Activated naive CD4-positive, alpha-beta T cell treated with Interleukin-2 at 50 U/mL for 16 hours (primary cell): ENCODE measurements at places on chromosomes 4 and X.

DNA sequence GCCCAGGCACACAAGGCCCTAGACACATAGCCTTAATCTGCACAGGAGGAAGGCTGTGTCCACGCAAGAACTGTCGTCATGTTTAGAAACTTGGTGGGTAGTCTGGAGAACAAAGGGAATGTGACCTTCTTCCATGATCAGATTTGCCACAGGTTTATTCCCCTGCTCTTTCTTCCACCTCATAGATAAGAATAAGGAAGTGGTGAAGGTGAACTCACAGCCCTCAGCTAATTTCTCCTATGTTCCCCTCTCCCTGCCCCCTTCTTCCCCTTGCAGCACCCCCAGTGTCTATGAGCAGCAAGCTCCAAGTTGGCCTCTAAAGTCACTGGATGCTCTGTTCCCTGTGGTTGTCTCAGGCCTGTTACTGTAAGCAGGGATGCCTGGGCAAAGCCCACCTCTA, 39.8 kb upstream of the LAS1L start:
- no peak for DNase-seq

DNA sequence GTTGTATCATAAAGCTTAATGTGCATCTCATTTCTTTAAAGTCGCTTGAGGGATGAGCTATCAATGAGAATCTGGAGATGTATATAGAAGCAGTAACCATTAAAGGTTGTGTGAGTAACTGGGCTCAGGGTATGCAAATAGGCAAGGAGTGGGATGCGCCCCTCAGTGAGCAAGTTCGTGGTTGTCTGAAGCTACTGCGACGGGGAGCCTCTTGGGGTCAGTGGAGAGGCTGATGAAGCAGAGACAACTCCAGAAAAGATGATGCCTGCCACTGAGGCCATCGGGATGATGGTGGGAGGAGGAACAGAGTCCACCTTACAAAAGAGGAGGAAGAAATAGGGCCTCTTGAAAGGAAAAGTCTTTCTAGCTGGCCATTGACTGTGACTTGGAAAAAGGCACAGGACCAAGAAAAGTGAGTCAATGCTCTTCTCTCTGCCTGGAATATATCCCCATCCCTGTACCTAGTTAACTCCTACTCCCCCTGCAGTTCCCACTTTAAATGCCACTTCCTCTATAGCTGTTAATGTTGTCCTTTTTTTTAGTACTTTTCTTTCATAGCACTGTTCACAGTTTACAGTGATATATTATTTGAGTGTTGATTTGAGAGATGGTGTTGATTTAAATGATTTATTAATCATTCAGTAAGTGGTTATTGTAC, 51.4 kb upstream of the LSM6 start:
- DNase-seq, result no peak

DNA sequence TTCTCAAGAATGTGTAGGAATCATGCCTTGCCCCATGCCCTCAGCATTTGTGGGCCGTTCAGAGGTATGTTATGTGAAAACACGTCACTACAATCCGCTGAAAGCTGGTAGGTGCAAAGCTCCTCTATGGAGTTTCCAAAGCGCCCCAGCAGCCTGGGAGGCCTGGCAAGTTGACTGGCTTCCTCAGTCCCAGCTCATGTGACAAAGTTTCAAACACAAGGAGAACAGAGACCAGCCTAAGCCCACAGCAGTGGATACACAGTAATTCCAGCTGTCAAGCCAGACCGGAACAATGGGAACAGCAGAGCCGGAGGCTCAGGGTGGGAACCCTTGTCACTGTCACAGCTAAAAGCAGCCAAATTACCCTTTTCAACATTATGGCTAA, 33.5 kb downstream of the NAT8L start:
- DNase-seq, result no peak

- no peak for DNase-seq
Measured at GRCh38 chr4:86600007-86600653, 6.0 kb downstream of the PTPN13 start.

- DNase-seq, result no peak
Measured at GRCh38 chr4:5923376-5923775, 30.5 kb upstream of the CRMP1 start.

DNA sequence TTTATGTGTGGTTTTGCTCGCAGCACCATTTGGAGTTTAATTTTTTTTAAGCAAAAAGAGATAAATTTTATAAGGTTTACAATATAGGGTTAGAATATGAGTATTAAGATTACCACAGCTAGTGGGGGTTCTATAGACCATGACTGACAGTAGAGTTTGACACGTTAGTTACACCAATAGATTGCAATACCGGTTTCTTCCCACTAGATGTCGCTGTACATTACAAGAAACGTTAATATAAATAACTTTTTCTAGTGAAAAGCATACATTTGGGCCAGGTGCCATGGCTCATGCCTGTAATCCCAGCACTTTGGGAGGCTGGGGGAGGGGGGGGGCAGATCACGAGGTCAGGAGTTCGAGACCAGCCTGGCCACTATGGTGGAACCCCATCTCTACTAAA, 433.6 kb downstream of the MAGEB5 start:
- no peak for DNase-seq

DNA sequence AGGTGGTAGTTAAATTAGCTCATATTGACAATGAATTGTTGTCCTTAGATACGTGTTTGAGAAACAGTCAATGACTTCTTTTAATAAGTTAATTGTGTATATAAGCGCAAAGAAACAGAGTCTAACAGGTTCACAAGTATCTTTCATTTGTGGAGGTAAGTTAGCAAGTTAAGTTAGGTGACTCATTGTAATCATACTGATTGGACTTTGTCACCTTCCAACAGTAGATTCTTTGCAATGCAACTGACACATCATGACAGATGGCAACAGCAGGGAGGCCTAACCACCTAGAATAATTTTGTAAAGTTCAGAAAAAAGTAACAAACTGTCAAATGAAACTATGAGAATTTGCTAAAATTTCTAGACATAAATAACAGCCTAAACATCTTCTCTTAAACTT, 207.6 kb upstream of the PITX2 start:
- no peak for DNase-seq

- no peak for DNase-seq
Measured at GRCh38 chr4:186167605-186168004, 23.8 kb upstream of the CYP4V2 start.

- DNase-seq, result peak; percentile 26
Measured at GRCh38 chrX:46381630-46382029, 163.6 kb downstream of the ZNF674 start.

DNA sequence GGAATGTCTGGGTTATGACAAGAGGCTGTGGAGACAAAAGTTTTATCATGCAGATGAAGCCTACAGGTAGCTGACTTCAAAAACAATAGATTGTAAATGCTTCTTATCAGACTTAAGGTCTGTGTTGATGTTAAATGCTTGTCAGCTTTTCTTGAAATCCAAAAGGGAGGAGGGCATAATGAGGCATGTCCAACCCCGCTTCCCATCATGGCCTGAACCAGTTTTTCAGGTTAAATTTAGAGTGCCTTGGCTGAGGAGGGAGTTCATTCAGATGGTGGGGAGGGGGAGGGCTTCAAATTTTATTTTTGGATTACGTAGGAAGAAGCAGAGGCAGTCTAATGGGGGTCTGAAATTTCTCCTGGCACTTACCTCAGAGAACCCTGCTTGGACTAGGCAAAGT, 207.7 kb upstream of the HDX start:
- no peak for DNase-seq

DNA sequence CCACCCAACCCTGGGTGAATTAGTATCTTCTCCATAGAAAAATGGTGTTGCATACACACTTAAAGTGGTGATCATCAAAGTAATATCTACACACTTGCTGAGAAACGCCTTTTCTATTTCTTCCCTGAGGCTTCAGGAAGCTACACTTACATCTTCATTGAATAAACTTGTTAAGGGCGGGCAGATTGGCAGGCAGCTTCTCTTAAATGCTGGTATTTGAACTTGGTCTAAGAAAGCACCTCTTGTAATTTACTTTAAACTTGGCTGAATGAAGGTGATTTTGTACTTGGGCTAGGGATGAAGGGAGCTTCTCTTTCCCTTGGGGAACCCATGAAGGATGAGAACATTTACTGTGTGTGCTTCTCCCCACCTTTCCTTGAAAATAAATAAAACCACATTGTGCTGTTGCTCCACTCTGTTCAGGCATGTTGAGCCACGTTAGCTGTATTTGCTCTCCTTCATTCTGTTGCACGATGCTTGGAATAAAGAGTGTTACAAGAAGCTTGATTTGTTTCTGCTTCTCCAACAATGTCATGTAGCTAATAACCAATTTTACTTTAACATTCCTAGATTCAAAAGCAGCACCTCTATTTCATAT, 430.1 kb downstream of the ANKRD50 start:
- no peak for DNase-seq

DNA sequence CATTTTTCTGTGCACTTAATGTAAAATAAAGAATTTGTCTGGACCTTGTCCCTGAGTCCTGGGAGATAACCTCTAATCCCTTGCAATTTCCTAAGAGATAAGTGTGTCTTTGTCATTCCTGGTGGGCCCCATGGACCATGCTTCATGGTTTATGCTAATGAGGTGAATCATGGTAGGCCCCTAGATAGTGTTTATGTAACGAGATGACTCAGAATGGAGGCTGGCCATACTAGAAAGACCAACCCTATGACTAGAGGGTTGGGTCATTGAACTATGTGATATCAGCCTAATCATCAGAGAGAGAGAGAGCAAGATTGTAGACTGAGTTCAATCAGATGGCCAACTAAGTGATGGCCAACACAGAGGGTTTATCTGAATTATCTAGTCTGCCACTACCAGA, 64.2 kb upstream of the NHSL2 start:
- DNase-seq, result no peak

- no peak for DNase-seq
Measured at GRCh38 chrX:47212381-47213293, 5.8 kb upstream of the CDK16 start.

DNA sequence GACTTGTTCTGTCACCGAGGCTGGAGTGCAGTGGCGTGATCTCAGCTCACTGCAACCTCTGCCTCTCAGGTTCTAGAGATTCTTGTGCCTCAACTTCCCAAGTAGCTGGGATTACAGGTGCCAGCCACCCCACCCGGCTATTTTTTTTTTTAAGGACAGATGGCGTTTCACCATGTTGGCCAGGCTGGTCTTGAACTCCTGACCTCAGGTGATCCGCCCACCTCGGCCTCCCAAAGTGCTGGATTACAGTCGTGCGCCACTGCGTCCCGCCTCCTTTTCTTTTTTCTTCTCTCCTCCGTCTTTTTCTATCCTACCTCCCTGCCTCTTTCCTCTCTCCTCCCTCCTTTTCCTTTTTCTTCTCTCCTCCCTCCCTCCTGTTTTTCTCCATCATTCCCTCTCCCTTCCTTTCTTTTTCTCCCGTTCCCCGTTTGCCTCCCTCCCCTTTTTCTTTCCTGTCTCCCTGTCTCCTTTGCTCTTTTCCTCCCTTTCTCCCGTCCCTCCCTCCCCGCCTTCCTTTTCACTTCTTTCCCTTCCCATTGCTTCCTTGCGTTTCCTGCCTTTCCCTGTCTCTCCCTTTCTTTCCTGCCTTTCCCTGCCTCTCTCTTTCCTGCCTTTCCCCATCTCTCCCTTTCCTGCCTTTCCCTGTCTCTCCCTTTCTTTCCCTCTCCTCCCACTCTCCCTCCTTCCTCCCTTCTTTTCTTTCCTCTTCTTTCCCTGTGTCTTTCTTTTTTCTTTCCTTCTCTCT, 2.1 kb upstream of the SLC25A6 start:
- no peak for DNase-seq

DNA sequence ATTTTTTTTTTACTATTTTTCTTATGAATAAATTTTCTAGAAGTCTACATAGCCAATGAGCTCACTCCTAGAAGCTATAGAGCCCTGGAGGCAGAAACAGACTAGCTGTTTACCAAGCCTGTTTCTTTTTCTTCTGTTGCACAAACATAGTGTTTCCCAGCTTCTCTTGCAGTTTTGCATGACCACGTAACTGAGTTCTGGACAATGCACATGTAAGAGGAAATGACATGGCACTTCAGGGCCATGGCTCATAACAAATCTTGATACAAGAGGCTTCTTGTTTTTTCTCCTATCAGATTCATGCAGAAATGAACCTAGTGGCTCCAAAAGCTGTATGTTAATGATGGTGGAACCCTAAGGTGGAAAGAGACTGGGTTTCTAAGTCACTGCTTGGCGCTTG, 127.4 kb downstream of the ZNF330 start:
- no peak for DNase-seq

DNA sequence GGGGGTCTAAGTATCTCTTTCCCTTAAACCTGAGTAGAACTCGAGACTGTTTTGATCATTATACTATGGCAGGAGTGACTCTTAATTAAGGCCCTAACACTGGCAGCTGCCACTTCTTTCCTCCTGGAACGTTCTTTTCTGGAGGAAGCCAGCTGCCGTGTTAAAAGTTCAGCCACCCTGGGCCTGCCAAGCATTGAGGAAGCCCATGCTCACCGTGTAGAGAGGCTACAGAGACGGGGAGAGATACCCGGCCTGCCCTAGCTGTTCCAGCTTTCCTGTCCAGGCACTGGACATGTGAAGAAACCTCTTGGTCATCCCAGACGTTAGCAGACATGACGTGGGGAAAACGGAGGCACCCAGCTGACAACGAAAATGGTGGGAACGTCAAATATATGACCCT, 274.1 kb downstream of the ARHGAP10 start:
- no peak for DNase-seq

DNA sequence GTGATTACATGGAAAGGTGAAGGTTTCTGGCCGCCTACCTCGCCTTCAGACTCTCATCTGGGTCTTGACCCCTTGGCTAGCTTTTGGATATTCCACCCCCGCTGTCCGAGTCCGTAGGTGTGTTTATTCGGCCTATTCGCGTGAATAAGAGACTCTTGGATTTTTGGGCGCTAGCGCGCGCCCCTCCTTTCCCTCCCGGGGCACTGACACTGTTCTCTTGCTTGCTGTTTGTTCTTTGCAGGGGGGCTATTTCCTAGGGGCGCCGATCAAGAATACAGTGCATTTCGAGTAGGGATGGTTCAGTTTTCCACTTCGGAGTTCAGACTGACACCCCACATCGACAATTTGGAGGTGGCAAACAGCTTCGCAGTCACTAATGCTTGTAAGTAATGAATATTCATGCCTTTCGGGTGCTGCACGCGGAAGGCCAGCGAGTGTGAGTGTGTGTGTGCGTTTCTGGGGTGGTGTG, 932 bp downstream of the GRIA2 start:
- no peak for DNase-seq

GRCh38 chr4:75895744-75896314, 6.4 kb downstream of the PPEF2 start:
- no peak for DNase-seq

GRCh38 chrX:14014526-14014925, 15.2 kb downstream of the GEMIN8 start:
- no peak for DNase-seq

- no peak for DNase-seq
Measured at GRCh38 chr4:36241771-36242170, 2.5 kb downstream of the ARAP2 start.

DNA sequence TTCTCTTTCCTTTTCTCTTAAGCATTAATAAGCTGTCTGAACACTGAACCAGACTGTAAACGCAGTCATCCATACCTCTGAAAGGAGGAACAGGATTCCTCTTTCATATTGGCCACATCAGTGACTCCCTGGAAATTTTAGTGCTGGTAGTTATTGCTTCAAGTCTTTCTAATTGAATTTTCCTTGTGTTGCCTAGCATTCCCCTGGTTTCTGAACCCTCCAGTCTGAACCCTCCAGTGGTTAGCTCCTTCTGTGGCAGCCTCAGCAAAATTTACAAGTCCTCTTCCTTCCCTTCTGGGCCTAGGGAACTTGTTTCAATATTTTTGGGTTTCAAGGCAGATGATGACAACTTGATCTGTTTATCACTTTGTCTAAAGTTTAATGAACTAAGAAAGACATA, 7.9 kb downstream of the SPARCL1 start:
- DNase-seq, result no peak
